CMK (cell line): ENCODE measurements at places on chromosomes 11 and 22.
A peak's percentile ranks its signal among the peaks of the same experiment; 100 is the strongest.

- DNase-seq: no peak
These were observed 49.9 kb upstream of the GDPD4 start for GRCh38 chr11:77351281-77351886.

GRCh38 chr11:120562806-120563425 lies 51.4 kb downstream of the GRIK4 start:
- DNase-seq: no peak

- DNase-seq: no peak
These were observed 6.7 kb downstream of the CPT1B start for GRCh38 chr22:50571264-50572175.

- no peak for DNase-seq
These were observed 49.1 kb upstream of the MUC15 start for GRCh38 chr11:26621132-26621531.

- DNase-seq: no peak
These were observed at the start of gene MPZL2 for GRCh38 chr11:118263695-118264568. MPZL2 (minus strand) TSS chr11:118264297; CDS start chr11:118264153, 144 bp downstream.

DNA sequence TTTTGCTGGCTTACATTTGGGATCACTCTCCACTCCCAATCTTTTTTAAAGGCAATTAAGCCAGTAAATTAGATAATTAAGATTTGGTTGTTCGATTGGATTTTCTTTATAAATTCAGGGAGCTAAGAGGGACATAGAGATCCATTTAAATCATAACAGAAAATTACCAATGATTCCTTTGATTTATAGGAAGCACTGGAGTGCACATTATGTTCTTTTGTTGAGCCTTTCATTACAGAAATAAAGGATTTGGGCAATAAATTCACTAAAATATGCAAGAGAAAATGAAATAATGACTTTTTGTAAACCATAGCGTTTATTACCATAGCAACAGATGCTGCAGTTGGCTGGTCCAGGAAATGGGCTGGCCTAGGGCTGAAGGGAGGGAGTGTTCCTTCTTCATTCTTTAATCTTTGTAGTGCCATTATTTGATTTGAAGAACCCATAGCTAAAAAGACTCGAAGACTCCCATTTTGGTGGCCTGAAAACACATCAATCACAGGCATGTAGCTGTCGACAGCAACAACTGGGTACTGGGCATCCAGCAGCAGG lies 73.0 kb downstream of the C2CD3 start:
- no peak for DNase-seq

DNA sequence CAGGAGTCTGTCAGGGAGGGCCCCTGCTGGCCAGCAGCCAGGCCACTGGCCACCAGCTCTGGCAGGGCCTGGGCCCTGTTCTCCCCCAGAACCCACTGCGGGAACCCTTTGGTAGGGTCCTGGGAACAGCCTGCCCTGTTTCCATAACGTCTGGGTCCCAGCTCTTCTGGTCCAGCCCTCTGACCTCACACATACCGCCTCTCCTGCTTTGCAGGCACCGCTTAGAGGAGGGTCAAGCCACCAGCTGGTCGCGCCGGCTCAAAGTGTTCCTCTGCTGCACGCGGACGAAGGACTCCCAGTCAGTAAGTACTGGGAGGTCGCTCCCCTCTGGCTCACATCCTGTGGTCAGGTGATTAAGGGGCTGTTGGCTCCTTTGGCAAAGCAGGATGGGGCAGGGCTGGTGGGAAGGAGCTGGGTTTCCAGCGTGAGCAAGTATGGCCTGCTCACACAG lies 26.6 kb upstream of the MYRF start:
- no peak for DNase-seq

GRCh38 chr11:61773356-61773755 lies 19.0 kb downstream of the TMEM258 start:
- no peak for DNase-seq

DNA sequence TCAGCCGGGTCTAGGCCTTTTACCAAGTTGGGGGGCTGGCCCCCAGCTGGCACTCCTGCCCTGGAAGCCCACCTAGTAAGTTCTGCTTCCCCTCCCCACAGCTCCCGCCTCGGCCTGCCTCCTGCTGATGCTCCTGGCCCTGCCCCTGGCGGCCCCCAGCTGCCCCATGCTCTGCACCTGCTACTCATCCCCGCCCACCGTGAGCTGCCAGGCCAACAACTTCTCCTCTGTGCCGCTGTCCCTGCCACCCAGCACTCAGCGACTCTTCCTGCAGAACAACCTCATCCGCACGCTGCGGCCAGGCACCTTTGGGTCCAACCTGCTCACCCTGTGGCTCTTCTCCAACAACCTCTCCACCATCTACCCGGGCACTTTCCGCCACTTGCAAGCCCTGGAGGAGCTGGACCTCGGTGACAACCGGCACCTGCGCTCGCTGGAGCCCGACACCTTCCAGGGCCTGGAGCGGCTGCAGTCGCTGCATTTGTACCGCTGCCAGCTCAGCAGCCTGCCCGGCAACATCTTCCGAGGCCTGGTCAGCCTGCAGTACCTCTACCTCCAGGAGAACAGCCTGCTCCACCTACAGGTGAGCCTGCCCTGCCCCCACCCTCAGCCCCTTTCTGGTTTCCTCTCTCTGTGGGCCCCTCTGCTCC lies 7.3 kb downstream of the RTN4RL2 start:
- DNase-seq: no peak

DNA sequence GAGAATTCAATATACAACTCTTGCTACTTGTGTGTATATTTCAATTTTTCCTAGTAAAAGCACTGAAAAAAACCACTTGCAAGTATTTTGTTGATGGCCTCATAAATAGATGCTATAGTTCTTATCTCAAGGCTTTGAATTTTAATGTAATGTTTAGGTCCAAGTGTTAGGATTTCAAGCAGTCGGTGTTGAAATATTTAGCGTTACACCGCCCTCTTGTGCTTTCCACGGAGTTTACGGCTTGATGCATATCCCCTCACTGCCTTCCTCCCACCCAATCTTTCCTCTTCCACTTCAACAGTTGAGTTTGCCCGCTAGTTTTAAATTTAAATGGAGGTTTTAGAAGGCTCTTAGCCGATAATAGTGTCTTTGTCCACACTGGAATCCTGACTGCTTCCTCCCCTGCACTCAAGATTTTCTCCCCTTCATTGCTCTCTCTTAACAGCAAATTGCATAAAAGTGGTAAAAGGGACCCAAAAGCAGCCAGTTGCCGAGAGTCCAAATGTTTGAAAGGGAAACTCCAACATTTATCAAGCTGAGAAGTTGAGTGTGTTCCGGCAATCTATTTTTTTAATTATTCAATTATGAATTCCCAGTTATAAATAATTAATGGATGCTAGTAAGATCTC lies 25.9 kb upstream of the HTATIP2 start:
- no peak for DNase-seq

GRCh38 chr11:118319337-118319707 lies 14.8 kb downstream of the CD3E start:
- DNase-seq: no peak

- no peak for DNase-seq
These were observed 12.6 kb downstream of the C22orf23 start for GRCh38 chr22:37940698-37941376.

DNA sequence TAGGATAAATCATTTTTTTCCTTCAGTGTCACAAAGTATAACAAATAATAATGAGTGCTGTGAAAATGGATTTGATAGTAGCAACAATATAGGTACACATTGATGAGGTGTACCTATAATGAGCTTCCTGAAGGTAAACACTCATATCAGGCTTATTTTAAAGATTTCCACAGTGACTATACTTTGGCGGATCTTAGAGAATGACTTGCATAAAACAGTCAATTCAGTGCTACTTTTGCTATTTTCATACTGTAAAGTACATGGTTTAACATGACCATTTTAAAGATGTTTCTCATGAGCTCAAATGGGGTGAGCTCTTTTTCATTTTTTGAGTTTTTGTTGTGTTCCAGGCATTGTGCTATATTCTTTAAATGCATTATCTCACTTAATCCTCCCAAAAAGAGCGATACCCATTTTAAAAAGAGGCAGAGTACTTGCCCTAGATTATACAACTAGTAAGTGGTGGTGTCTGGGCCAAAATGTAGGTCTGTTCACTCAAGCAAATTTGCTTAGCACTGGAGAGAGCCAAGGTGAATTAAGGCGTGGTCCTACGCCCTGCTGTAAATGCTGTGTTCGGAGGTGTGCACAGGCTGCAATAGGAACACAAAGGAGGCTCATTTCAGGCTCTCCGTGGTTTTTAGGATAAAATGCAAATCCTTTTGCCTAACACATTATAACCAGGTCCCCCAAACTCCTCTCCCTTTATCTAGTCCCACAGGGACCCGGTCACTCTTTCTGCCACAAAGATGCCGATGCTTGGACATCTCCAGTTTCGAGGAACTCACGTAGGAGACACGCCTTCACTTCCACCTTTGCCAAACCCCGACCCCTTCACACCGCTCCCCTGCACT lies 617 bp upstream of the ALKBH3 start:
- no peak for DNase-seq

DNA sequence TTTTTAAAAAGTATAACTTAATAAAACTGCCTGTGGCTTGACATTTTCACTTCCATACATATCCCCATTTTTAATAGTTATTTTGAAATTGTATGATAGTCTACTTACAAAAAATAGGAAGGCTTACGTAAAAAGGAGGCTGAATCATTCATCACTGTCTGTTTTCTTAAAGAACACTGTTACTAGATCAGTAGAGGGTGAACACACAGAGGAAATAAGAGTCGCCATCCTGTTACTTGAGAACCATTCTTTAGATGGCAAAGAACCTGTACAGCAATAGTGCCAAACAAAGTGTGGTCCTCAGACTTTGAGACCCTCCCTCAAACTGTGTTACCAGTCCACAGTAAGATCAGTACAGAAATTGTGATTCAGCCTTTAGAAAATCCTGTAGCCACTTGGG lies 180.7 kb downstream of the PGR start:
- no peak for DNase-seq

DNA sequence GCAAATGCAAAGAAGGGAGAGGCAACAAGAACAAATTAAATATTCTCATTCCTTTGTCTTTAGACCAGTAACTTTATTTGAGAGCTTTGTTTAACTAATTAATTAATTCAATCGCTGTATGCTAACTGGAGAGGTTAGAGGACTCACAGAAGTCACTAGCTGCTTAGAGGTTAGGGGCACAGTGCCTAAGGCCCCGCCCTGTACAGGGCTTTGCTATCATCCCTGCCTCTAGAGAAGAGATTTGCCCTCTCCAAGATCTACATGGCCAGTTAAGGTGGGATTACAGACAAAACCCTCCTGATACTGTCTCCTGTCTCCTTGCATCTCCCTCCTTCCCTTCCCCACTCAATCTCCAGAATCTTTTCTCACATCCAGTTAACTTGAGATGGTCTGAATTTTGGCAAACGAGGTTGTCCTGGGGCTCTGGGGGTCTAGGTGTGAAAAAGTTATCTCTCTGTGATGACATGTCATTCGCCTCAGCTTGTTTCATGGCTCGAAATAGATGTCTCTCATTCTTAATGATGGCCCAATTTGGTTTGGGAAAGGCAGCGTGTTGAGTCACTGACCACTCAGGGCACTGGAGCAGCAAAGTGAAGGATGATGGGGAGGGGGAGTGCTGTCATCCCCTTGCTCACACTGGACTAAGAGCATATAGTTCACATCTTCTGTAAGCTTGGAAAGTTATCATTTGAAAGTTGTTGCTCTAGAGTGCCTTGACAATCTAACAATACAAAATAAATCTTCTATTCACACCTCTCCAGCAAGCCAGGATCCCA lies 190.9 kb downstream of the KIRREL3 start:
- DNase-seq: no peak

- DNase-seq: no peak
These were observed 318.3 kb downstream of the SHANK2 start for GRCh38 chr11:70933981-70934583.

GRCh38 chr11:64146036-64146955 lies 19.6 kb downstream of the MACROD1 start:
- DNase-seq: no peak

DNA sequence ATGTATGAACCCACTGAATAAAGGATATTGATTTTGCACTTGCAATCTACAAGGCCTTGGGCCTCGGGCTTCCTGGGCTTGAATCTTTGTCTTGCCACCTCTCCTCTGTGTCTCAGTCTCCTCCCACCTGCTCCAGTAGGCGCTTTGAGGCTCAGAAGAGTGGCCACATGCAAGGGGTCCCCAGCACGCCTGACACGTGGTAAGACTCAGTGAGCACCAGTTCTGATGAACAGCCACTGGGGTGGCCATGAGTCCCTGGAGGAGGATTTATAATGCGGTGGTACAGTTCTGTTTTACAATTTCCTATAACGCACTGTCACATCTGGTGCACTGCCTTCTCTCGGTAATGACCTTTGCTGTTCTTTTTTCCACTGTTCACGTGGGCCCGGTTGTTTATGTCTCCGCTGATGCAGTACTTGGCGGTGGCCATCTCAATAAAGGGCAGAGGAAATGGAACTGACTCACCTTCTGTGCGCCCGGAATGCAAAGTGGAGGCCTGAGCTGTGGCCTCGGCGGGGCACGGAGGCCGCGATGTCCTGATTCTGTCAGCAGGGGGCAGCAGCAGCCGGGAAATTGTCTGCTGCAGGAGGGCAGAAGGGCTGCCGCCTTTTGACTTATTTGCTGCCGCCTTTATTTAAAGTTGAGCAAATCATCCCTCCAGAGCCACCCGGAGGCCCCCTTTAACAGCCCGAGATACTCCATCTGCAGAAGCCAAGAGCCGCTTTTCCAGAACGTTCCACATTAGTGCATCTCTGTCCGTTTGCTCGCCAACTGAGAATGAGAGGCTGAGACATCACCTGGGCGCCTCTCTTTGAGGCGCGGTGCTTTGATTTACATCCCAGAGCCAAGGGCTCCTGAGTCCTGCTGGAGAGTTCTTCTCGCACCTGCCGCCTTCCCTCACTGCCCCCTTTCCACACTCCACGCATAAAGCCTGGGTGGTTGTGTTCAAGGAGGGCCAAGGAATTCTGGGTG lies 6.0 kb upstream of the IFT27 start:
- peak; percentile 48 for DNase-seq

- no peak for DNase-seq
These were observed 40.6 kb downstream of the MUC6 start for GRCh38 chr11:995752-996420.

GRCh38 chr22:25722626-25723025 lies 19.4 kb upstream of the MYO18B start:
- DNase-seq: no peak

DNA sequence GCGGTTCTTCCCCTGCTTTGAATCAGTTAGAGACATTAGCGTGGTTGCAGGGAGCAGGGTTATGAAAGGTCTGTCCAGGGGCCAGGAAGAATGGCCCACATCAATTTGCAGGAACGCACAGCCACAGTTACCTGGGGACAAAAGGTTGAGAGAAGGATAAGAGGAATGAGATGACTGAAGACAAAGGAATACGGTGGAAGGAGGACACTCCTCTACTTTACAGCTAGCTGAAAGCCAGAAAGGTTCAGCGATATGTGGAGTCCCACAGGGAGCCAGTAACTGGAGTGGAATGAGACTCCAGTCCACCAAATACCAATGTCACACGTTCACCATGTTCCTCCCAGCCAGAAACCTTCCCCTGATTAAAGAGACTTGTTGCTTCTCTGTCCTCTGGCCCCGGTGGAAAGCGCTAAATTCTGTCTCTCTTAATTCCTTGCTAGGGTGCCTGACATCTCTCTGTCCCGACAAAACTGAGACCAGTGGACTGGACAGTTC lies 10.7 kb downstream of the XNDC1N start:
- no peak for DNase-seq

- DNase-seq: no peak
These were observed 5.2 kb downstream of the MUC6 start for GRCh38 chr11:1031121-1031899.

GRCh38 chr11:76013526-76013925 lies 192.8 kb downstream of the WNT11 start:
- no peak for DNase-seq

GRCh38 chr11:14519597-14519916 lies 629 bp downstream of the PSMA1 start:
- DNase-seq: no peak

- no peak for DNase-seq
These were observed 20.8 kb upstream of the PEX26 start for GRCh38 chr22:18056807-18057474.

- no peak for DNase-seq
These were observed 90.2 kb upstream of the KCNQ1OT1 start for GRCh38 chr11:2789791-2790567.
